ENCODE measurements at places on chromosomes 6 and 20.
A peak's percentile ranks its signal among the peaks of the same experiment; 100 is the strongest.

- peak; percentile 91 for DNase-seq
These were observed 113.9 kb upstream of the PRSS16 start for GRCh38 chr6:27133281-27134227.

- DNase-seq = no peak
These were observed 111.6 kb downstream of the BFSP1 start for GRCh38 chr20:17419479-17420041.

GRCh38 chr20:30288346-30288745 is 969.1 kb upstream of the DEFB115 start:
- DNase-seq = no peak

DNA sequence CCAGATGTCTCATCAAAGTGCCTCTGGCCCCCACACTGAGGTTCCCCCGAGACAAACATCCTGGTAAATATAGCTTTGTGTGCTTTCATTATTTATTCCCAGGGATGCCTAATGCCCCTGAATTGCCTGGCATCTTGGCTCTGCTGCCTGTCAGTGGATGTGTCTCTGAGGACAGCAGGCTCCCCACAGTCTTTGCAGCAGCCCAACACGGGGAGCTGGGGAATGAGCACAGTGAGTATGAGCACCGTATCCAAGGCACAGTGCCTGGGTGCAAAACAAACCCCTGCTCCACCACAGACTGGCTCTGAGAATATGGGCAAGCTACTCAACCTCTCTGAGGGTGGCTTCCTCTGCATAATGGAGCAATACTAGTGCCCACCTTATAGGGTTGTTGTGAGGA is 165.9 kb downstream of the PTPRT start:
- DNase-seq = no peak

Data from activated CD8-positive, alpha-beta memory T cell treated with anti-CD3 and anti-CD28 coated beads, Interleukin-2, amount 10 ng/mL, durations not matched to agents 7 days and 5 days (primary cell).